Stimulated activated CD4-positive, alpha-beta T cell treated with anti-CD3 and anti-CD28 coated beads, TNF-alpha, amount 100 ng/mL, for 4 hours (primary cell): ENCODE measurements at places on chromosomes 12 and 14.

DNA sequence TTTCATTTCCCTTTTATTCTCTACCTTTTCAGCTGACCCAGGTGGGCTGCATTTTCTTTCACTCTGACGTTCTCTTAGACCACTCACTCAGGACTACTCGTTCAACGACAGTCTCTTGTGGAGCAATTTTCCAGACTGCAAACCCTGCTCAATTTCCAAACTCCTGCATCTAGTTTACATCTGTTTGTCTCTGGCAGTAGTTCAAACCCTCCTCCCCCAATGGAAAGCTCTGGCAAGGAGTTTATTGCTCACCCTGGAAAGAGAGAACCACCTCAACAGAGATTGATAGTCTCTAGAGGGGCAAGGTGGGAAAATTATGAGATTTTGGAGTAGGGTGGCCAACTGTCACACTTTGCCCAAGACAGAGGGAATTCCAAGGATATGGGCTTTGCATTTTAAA lies 130.2 kb downstream of the TSHR start:
- no peak for DNase-seq

DNA sequence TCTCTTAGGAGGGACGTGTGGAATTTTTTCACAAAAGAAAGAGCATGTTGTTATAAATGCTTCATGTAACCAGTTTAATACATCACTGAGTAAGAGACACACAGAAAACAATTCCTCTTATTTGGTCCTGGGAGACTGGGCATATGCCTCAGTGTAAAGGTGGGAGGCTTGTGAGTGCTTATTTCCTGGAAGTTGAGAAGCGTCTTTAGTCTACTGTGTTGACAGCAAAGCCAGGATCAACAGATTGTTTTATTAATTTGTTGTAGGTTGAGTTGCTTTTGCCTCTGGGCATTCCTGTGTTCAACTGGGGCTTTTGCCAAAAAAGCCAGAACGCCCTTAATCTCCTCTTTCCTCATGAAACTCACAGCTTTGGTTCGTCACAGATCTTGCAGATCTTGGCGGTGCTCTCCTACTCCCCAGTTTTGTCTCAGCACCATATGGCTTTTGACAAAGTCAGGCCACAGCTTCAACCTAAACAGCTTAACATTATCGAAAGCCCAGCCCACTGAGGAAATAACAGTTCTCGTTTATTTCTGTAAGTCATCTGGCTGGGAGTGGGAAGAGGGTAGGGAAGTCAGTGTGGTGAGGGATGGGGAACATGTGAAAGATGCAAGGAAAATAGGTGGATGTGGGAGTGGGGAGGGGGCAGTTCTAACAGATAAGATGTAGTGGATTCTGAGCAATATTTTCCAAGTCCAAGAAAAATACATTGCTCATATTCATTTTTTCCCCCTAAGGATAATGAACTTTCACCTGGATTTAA lies 227.2 kb downstream of the DACT1 start:
- no peak for DNase-seq

GRCh38 chr12:121223292-121224285 lies 13.7 kb downstream of the P2RX4 start:
- DNase-seq = no peak

DNA sequence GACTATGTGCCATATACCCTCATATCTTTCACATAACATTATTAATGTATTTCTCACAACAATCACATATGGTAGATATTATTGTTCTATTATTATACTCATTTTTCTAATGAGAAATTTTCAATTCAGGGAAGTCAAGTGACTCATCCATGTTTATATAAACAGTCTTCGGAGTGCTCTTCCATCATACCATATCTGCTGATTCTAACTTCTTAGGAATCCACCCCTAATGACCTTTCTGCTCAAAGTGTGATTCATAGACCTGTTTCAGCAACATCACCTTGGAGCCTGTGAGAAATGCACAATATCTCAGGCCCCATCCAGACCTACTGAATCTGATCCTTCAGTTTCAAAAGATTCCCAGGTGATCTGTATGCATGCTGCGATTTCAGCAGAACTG lies 39.8 kb upstream of the OVCH1 start:
- DNase-seq = no peak

GRCh38 chr12:69112616-69113015 lies 126.8 kb upstream of the CPSF6 start:
- no peak for DNase-seq

- no peak for DNase-seq
Observed at GRCh38 chr14:76323331-76324050, 52.4 kb upstream of the ESRRB start.

DNA sequence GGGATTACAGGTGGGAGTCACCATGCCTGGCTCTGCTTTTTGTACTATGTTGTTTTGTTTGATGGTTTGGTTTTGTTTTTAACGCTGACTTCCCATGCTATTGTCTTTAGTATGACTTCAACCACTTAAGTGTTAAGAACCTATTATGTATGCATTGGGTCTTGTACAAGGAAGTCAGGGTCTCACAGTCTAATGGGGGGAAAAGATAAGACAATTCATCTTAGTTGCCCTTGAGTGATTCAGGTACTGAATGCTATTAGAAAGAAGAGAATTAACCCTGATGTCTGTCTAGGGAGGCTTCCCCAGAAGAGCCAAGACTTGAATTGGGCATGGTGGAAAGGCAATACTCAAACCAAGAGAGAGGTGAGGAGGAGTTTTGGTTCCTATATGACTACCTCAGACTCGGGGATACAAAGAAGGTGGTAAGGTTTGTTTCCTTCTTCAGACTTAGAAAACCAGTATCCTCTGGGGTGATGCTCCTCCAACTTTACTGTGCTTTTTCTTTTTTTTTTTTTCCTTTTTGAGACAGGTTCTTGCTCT lies 64.6 kb downstream of the SUSD6 start:
- no peak for DNase-seq

DNA sequence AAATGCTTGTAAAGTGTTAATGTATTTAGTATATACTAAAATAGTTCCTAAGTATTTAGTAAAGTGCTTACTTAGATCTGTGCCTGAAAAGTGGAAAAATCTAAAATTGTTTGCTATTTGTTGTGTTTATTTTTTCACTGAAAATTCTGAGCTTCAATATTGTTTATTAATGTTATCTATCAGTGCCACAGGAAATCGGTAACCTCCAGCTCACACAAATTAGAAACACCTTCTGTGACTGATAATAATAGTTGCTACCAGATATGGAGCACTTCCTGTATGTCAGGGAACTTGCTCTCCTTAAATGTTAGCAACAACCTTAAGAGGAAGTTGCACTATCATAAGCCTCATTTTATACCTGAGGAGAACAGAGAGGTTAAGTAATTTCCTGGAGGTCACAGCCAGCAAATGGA lies 723 bp upstream of the LRP10 start:
- DNase-seq = no peak

DNA sequence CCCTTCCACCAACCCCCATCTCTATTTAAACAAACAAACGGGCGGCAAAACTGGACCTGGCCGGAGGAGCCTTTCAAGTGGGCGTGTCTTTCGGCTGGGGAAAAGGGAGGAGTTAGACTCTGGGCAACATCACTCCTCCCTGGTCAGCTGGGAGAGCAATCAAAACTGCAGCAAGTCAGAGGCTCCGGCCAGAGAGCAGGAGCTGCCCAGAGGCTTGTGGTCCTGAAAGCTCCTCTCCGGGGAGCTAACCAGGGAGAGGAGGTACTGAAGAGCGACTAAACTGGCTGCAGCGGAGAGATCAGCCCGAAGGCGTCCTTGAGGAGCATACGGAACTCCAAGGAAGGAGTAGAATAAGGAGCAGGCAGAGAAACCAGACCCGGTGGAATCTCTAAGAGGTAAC lies at the start of gene NEUROD4:
Gene NEUROD4, plus strand, starts transcription at position 191 of the 400 bp plus-strand sequence. CDS start 6,466 bp downstream, outside the sequence.
- no peak for DNase-seq

DNA sequence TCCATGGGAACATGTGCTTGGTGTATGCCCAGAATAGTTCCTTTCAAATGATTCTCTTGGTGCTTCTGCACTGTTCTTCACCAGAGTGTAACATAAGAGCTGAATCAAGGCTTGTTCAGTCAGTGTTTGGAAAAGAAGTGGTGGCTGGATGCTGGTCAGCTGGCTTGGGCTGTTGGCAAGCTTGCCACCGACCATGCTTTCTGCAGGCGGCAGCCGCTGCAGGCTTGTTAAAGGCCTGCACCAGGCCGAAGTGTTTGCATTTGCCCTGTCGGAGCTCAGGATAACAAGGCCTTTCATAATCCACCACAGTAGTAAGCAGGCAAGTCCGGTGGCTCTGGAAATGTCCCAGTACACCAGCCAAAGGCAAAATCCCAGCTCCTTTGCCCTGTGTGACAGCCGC lies 26.9 kb downstream of the DAAM1 start:
- no peak for DNase-seq

DNA sequence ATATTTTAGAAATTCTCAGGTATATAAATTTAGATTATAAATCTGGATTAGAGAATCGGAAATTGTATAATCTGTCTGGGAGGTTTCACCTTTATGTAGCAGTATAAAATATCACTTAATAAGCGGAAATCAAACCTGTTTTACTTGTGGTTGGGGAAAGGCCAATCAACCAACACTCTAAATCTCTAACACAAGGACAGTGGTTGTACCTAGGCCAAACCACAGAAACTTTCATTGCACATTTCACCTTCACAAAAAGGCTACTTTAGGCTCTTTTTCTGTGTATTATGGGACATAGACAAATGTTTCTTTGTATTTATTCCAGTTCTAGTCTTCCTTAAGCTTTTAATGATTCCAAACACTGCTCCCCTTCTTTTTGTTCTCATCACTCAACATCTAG lies 19.8 kb downstream of the ERH start:
- no peak for DNase-seq

- no peak for DNase-seq
Observed at GRCh38 chr12:40375076-40375475, 150.3 kb downstream of the LRRK2 start.

DNA sequence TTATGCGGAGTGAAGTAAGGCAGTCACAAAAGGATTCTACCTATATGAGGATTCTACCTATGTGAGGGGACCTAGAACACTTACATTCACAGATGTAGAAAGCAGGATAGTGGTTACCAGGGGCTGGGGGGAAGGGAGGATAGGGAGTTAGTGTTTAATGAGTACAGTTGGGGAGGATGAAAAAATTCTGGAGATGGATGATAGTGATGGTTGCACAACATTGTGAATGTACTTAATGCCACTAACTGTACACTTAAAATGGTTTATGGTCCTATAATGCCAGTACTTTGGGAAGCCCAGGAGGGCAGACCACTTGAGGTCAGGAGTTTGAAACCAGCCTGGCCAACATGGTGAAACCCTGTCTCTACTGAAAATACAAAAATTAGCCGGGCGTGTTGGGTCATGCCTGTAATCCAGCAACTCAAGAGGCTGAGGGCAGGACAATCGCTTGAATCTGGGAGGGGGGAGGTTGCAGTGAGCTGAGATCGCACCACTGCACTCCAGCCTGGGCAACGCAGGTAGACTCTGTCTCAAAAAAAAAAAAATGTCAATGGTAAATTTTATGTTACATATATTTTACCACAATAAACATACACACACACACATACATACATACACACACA lies 25.4 kb downstream of the SVOP start:
- no peak for DNase-seq

GRCh38 chr14:88247228-88247627 lies 75.8 kb downstream of the KCNK10 start:
- DNase-seq = no peak

DNA sequence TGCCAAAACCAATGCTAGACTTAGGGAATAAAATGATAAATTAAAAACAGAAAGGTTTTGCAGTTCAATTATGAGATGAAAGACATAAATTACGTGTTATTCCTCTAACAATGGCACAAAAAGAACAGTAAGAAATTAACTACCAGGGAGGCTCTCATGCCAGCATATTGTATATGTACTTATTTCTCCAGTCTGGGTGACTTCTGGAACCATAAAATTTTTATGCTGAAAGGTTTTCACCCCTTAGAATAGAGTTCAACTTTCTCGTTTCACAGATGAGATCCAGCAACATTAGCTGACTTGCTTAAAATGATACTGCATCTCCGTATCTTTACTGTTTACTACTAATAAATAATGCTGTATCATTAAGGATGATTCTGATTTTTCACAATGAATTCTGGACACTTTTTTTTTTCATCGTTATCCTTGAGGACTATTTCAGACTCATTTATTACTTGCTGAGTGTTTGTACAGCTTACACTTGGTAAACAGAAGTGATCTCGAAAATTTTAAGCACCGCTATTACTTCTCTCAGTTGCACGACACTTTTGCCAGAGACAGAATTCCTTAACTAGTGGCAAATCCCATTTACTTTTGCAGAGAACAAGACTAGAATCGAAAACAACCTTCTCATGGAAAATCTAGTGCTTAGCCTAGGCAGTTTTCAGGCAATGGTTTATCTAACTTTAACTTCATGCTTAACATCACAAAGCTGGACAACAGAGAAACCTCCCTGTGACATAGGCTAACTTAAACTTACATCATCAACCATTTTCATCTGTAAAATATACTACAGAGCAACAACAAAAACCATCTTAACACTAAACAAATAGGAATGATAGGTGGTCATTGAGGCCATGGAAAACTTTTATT lies 2.7 kb downstream of the RSRC2 start:
- DNase-seq = no peak

- no peak for DNase-seq
Observed at GRCh38 chr14:57364659-57365450, 25.5 kb upstream of the NAA30 start.

GRCh38 chr12:68180792-68181744 lies 21.5 kb upstream of the IFNG start:
- no peak for DNase-seq

DNA sequence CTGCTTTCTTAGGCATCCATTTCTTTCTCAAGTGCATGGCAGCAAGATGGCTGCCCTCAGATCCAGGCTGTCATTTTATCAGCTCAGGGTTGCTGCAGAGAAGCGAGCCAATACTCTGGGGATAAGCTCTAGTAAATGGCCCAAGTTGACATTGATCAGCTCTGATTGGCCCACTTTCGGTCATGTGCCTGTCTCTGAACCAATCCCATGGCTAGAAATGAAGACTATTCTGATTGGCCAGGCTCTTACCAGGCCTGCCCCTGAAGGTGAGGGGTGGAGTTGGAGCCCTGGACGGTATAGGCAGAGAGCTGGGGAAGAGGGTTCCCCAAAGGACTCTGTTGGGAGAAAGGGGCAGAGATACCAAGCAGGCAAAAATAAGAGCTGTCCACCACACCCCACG lies 41.4 kb downstream of the MYO1H start:
- no peak for DNase-seq

GRCh38 chr12:130611026-130611905 lies 104.8 kb downstream of the RIMBP2 start:
- no peak for DNase-seq

DNA sequence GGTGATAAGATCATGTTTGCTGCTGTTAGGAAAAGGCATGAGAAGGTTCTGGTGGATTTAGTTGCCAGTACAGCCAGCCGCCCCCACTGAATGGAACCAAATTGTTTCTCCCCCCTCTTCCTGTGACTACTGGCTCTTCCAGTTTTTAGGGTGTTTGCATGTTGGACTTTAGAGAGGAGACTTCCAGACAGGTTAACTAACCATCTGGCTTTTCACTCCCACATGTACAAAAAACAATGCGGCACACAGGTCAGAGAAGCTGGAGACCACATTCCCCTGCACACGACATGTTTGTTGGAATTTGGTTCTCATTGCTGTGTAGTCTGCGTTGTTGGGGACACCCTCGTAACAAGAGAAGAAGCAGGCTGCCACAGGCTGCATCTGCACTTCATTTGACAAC lies 103.9 kb upstream of the TMEM132C start:
- DNase-seq = no peak
